HS-27A (cell line): ENCODE measurements at places on chromosomes 12 and 14.

DNA sequence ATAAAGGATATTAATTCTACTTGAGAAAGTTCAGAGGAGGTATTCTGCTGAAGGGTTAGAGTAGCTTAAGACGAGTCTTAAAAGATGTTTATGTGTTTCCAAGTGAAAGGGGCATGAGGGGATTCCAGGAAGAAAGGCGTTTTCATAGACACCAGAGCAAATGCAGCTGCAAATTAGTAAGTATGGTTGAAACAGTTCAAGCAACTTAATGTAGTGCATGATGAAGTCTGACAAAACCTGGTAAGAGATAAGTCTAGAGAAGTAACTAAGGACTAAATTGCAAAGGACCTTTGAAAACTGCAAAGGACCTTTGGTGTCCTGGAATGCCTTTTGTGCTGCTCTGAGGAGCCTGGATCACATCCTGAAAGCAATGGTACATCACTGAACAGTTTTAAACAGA lies 11.5 kb downstream of the LUM start:
- DNase-seq, result no peak

DNA sequence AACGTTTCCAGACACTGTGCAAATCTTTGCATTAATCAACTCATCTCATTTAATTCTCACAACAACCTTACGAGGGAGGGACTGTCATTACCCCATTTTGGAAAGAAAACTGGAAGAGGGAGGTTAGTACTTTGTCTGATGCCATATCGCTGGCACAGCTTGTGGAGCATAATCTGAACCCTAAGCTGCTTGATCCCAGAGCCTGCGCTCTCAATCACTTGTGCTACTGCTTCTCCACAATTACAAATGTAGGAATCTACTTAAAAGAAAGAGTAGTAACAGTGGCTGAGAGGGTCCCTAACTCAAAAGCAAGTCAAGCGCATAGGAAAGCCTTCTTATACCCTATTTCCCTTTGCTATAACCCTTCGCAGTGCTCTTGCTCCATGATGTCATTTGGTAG lies 3.2 kb downstream of the EFS start:
- DNase-seq, result no peak

DNA sequence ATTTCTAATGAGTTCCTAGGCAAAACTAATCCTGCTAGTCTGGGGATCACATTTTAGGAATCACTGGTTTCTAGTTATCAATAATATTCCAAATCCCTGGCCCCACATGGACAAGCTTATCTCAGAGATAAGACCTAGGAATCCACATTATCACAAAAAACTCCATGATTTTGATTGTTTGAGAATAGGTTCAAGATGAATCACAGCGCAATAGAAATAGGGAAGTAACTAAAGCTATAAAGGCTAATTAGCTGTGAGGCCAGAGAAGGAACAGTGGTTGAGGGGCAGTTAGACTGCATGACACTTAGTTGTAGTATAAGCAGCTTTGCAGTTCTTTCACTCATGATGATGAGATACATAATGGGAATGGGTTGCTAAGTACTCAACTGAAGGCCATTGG lies 13.1 kb upstream of the ATP5F1B start:
- DNase-seq, result no peak

DNA sequence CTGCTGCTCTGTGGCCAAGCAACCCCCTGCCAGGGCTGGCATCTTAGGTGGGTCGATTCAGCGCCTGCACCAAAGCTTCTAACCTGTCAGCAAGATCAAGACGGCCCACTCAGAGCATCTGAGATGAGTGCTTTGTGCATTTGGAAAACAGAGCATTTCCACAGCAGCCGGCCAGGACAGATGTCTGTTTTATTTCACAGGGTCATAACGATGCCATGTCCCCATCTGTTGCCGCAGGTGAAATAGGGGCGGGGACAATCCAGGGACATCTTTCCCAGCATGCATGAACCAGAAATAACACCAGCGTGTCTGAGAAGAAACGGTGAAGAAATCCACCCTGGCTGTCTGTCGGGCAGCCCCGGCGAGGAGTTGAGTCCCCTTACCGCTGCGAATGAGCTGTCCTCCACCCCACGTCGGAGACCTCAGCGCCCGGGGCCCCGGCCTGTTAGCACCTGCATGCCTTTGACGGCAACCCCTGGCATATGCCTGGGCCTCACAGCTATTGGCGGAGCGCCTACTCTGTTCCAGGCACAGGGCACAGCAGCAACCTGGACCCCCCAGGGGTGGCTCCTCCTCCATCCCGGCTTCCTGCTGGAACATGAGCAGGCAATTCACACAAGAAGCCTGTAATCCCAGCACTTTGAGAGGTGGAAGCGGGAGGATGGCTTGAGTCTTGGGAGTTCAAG lies 30.6 kb upstream of the ULK1 start:
- DNase-seq, result no peak

GRCh38 chr12:11727133-11727664 lies 77.7 kb downstream of the ETV6 start:
- DNase-seq, result no peak

DNA sequence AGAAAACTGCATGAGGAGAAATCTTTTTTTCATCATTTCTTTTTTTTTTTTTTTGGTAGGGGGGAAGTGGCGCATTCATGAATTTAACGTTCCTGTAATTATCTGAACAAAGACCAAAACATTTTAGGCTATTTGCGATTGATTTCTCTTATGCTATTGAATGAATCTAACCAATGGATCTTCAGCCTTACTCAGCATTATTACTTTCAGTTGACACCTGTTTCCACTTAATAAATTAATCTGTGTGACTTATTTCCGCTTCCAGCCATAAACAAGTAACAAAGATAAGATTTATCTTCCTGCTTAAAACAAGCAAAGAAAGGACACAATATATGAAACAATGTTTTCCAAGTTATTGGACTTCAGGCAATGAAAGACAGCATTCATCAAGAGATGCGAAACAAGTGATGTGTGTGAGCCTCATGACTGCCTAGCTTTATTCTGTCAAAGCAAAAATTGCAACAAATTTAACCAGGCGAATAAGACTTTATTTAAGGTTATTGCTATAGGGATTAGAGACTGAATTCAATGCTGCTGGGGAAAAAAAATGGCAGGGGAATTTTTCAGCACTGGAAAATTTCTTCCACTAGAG lies 1026.9 kb downstream of the LRFN5 start:
- no peak for DNase-seq

- DNase-seq, result no peak
Measured at GRCh38 chr14:33764876-33765650, 185.8 kb downstream of the EGLN3 start.

DNA sequence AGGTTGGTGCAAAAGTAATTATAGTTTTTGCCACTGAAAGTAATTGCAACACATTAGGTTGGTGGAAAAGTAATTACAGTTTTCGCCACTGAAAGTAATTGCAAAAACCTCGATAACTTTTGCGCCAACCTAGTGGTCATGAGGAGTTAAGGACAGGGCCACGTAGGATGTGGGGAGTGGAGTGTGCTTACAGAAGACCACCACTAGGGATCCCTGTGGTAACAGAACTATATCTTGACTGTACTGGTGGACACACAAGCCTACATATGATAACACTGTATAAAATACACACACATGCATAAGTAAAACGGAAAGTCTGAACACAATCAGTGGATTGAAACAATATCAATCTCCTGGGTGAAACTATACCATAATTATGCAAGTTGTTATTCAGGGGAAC lies 187.4 kb upstream of the ABCD2 start:
- DNase-seq, result no peak

GRCh38 chr14:21098892-21099595 lies 589 bp upstream of the ZNF219 start:
- DNase-seq, result no peak

DNA sequence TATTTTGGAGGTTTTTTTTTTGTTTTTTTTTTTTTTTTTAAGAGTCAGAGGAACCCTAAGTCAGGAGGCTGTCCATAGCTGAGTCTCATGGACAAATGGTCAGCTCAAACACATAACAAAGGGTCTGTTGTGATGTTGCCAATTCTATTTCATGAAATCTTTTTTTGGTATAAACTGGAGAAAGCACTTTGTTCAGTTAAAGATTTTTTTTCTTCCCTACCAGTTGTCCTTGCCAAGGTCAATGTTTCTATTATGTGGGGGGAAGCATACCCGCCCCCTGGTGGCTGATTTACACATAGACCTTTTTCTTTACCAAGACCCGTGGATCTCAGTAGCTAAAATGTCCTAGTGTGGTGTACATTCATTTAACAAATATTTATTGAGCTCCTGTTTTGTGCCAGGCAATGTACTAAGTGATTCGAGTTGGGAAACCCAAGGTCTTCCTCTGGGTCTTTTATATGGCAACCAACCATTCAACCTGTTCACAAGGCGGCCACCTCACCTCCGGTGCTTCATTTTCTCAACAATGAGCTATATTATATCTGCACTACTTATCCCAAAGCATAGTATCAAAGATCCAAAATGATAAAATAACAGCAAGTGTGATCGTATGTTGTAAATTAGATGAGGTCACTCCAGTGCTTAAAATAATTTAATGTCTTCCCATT lies 214.5 kb downstream of the PAH start:
- DNase-seq, result peak; percentile 60
